ENCODE measurements at places on chromosomes 7 and 10.

DNA sequence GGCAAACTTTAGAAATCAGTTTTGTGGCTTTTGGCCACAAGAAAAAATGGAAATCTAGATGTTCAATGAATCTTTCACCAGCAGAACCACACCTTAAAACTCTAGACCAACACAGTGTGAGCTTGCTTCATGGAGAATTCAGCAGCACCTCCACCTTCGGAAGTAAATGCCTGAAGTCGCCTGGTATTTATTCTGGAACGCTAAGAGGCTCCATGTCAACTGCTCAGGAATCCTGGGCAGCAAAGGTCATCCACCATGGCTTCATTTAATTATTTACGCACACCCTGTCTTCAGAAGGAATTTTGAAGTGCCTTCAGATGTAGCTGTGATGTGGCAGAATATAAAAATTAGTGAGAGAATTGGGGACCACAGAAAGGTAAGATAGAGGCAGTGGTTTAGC, 167.7 kb downstream of the GFRA1 start:
- no peak for DNase-seq

- peak; percentile 86 for DNase-seq
Measured at GRCh38 chr10:62244785-62245467, 23.7 kb downstream of the RTKN2 start.

- DNase-seq, result no peak
Measured at GRCh38 chr10:3820255-3820654, 35.2 kb upstream of the KLF6 start.

DNA sequence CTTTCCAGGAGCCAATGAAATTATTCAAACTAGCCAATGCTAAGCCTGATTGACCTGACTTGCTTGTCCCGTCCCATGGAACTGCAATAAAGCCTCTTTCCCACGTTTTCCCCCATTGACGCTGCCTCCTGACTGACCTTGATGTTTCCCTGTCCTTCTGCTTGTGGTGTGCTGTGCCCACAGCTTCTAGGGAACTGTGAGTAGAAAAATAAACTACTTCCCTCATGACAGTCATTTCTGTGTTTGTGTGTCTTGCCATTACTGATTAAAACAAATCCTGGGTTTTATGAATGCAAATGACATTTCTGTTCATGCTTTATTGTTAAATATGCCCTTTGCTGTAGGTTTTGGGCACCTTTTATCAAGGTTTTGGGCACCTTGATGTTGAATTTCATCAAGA, 91.3 kb upstream of the ABI1 start:
- DNase-seq, result no peak

DNA sequence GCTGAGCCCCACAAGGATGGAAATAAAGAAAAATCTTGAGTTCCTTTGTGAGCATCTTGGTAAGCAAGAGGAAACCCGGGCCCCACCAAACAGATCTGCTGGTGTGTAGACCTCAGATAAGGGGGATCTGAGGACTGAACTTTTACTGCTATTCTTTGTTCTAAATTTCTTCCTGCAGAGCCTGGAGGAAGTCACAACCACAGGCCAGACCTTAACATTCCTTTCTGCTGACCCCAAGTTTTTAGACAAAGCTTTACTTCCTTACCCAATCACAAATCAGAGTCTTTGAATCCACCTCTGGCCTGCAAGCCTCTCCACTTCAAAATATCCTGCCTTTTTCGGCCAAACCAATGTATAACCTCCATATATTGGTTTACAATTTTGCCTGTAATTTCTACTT, 352.6 kb upstream of the AUTS2 start:
- no peak for DNase-seq

- DNase-seq, result peak; percentile 80
Measured at GRCh38 chr7:30322271-30323005, 38.0 kb downstream of the ZNRF2 start.

DNA sequence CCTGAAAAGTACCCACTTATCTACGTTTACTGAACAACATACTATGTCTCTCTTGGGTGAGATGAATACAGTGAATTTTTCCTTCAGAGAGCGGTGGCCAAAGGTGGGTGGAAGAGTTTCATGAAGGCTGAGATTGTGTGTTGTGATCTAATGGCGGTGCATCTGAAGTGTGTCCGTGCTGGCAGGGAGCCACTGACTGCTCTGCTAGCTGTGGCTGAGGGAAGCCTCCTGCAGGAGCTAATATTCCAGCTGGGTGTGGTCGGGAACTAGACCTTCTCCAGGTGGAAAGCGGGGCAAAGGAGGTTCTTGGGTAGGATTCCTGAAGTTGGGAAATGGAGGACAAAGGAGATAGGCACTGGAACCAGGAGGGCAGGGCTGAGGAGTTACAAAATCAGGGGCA, 69.2 kb upstream of the GRB10 start:
- no peak for DNase-seq

- no peak for DNase-seq
Measured at GRCh38 chr7:4234886-4235285, 447.2 kb upstream of the FOXK1 start.

DNA sequence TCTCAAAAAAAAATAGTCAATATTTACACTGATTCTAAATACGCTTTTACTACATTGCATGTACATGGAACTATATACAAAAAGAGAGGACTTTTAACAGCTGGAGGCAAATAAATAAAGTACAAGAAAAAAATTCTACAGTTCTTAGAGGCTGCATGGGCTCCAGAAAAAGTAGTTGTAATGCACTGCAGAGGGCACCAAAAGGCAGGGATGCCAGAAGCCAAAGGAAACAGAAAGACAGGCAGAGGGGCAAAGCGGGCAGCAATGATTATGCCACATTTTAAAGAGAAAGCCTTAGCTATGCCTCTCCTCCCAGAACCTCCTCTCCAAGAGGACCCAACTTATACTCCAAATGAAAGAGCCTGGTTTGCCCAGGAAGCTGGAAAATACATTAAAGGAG, 11.6 kb upstream of the ADCK2 start:
- DNase-seq, result no peak

DNA sequence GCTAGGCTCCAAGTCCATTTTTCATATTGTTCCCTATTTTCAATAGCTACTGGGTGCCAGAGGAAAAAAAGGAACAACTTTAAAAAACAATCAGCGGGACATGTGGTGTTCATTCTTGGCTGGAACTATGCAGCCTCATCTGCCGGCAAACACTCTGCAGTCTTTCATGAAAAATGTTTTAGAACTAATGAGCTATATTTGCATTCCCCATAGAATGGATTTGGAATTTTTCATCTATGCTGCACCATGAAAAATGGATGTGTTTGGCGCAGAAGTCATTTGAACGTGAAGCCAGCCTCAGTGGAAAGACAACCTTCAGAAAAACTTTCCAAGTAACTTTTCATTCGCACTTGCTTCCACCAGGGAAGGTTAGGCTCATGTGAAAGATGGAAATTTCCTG, 270.5 kb downstream of the SKAP2 start:
- DNase-seq, result no peak

GRCh38 chr10:103895411-103896186, 22.4 kb downstream of the STN1 start:
- DNase-seq, result no peak

DNA sequence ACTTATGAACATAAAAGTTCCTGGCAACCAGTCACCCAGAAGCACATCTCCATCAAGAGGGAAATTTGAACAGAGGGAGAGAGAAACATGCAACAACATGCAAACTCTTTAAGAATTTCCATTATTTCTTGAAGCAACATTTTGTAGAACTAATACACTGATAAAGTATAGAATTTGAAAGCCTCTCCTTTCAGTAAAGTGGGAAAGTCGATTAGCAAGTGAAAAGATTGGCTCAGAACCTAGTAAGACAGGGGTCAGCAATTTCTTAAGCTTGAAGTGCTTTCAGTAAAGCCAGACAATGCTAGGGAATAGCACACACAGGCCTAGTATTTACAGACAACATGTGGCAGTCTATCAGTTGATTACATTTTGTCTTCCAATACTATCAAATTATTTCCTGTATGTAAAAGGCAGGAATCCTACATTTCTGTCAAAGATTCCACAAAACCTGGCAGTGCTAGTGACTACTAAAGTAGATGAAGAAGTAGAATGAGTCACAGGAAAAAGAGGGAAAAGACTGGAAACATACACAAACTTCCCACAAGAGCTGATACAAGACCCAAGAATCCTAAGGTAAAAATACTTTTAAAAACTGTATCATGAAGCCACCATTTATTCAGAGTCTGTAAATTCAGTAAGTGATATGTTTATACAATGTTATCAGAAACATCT, 25.2 kb downstream of the DNAJC1 start:
- DNase-seq, result no peak

GRCh38 chr10:130175074-130175473, 38.9 kb downstream of the GLRX3 start:
- DNase-seq, result no peak

DNA sequence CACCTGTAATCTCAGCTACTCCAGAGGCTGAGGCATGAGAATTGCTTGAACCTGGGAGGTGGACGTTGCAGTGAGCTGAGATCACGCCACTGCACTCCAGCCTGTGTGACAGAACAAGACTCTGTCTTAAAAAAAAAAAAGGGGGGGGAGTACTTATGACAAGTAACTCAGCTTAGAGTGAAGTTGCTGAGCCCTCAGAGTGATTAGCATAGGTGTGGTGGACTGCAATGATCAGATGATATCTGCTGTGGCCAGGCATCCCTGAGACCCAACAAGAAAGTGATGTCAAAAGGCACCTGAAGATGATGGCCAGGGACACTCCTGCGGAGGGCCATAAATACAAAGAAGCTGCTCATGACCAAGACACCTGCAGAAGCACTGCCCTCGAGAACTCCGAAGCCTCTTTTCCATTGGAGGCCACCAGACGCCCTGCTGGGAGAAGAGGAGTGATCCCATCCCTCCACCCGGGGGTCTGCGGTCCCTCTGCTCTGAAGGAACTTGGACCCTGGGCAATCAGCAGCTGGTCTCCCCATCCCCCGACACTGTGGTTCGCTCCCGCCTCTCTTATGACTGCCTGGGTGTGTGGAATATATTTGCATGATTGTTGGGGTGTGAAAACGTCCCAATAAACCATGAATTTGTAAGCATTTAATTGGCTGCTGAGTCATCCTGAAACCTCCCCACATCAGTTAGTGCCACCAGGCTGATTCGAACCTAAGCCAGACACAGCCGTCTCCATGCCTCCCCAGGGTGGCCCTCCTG, 46.0 kb downstream of the RASGEF1A start:
- DNase-seq, result no peak

DNA sequence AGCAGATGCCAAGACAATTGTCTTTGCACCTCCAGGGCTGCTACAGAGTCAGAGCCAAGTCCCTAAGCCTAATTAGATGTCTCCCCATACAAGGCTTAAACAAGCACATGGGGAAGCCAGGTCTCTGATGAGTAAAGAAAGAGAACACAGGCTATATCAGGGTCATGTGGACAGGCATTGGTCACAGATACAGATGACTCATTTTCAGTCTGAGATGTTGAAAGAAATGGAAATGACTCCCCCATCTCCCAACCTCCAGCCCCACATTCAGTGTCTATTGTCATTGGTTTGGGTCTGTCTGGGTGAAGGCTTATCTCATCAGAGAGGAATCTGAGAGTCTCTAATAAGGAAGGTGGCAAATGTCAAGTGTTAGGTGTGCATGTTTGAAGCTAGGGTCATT, 290.1 kb upstream of the KIAA1217 start:
- DNase-seq, result no peak

DNA sequence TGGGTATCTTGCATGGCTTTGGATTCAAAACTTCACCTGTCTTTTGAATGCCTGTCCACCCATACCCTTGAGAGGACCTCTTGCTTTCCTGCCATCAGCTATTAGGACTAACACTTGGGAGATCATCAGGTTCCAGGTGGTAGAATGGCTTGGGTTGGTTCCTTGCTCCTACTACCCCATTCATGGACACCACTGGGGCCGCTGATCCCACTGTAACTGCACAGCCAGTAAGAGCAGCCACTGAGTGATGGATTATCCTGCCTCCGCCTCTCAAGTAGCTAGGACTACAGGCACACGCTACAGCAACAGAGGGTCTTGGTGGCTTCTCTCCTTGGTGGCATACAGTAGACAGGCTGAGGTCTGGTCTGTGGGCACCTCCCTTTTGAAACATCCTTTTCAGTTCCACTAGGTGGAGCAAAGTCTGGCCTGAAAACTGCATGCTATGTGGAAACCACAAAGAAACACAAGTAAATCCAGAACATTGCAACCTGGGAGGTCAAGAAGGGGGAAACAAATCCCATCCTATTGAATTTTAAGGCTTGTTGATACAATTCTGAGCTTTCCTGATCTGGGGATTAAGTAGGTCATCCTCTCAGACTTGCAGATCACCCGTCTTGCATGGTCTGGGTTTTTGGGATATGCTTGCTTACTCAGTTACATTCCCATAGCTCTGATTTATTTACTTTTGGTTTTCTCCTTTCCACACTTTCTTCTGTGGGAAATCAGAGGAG, 9.4 kb downstream of the WBP1L start:
- DNase-seq, result peak; percentile 56

DNA sequence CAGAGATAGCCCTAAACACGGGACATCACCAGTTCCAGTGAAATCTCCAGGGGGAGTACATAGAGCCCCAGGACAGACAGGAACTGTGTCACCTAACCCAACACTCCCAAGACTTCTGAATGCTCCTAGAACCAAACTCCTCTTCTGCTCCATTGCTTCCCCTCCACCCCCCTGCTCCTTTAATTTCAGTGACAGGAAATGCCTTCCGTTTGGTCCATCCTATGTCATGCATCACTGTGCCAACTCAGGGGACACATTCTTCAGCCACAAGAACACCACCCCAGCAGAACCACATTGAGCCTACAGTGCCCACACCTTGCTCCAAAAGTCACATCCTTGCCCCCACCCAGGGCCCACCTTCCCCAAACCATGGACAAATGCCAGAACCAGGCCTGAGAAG, 100.5 kb downstream of the KCNMA1 start:
- no peak for DNase-seq

DNA sequence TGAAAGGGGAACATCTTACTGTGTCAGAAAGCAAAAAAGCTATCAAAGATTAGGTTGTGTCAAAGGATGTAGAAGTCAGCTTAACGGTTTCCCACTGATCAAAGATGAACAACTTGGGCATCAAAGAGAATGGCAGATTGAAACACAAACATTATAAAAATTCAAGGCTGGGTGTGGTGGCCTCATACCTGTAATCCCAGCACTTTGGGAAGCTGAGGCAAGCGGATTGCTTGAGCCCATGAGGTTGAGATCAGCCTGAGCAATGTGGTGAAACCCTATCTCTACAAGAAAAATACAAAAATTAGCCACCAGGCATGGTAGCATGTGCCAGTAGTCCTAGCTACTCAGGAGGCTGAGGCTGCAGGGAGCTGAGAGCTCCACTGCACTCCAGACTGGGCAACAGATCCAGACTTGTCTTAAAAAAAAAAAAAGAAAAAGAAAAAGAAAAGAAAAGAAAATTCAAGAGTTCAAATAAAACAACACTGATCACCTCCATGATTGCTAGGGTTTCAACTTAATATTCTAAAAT, 34.5 kb downstream of the RTKN2 start:
- no peak for DNase-seq
